ENCODE measurements at places on chromosomes 2 and 18.

- no peak for DNase-seq
These were observed 43.6 kb downstream of the MALT1 start for GRCh38 chr18:58714821-58715220.

GRCh38 chr2:202317080-202317857 is 51.7 kb downstream of the NOP58 start:
- peak; percentile 88 for DNase-seq

DNA sequence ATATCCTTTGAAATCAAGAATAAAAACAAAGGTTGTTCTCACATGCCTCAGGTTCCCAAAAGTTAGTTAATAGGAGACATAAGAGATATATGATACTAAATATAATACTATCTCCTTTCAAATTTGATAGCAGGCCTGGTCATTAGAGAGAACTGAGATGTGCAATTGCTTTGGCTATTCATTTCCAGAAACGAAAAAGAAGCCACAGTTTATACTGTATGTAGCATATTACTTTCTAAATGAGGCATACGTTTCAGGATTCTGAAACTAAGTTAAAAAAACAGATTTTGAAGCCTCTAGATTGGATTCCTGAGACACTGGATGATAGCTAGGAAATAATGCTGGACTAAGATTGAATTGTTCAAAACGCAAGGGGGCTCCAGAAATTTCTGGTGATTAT is 7.1 kb downstream of the PPP1R1C start:
- DNase-seq, result no peak

DNA sequence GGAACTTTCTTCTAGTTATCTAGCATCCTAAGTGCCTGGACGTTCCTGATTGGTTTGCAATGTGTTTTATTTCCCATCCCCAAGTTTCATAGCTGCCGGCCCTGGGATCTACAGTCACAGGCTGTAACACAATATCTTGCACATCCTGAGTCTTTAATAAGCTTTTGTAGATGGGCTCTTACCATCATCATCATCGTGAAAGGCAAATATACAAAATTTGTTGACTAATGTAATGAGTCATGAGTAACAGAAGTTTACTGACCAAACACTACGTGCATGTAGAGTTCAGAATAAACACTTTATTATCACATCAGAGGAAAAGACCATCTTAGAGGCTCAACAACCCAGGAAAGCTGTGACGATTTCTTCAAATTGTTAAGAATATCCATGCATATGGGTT is 8.1 kb upstream of the TYMS start:
- no peak for DNase-seq

DNA sequence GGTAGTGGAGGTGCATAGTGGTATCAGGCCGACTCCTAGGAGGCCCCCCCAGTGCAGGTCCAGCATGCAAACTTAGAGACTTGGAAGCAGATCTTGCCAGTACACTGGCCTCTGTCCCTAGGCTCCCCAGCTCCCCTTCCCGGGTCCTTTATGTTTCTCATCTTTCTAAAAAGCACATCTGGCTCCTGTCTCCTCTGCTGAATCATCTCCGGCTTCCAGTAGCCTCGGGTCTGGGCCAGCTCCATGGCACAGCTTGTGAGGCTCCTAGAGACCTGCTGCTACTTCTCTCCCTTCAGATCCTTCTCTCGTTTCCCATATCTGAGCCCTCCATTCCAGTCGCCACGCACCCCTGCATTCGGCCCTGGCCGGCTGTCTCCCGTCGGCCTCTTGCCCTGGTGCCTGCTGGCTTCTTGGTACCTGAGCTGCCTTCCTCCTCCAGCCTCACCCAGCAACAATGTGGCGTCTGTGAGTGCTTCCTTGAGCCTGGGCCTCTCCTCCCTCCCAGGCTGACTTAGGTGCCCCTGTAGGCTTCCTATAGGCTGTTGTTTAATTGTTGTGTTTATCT is 6.6 kb downstream of the TRAF3IP1 start:
- no peak for DNase-seq

- no peak for DNase-seq
These were observed 183.8 kb upstream of the CTAGE1 start for GRCh38 chr18:22601481-22601880.

DNA sequence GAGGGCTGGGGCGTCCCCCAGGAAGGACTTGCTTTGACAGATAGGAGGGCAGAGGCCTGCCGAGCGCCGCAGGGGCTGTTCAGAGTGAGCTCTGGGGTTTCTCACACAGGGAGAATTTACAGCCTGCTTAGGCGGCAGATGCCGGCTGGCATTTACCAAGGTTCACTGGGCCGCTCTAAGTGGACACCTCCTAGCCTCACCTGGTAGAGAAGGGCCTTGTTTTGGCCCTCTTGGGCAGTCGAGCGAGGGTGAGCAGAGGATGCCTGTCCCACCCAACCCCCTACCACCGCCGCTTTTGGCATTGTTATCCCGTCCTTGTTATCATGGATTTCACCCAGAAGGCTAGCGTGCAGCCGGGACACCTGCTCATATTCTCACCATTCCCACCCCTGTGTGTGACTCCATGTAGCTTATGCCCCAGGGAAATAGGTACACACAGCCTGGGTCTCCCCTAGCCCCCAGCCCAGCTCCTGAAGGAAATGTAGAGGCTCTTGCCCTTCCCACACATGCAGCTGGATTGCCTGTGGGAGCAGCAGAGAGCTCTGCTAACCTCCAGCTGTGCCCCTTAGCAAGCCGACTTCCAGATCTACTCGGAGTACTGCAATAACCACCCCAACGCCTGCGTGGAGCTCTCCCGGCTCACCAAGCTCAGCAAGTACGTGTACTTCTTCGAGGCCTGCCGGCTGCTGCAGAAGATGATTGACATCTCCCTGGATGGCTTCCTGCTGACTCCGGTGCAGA is 52.4 kb downstream of the FAM168B start:
- no peak for DNase-seq

GRCh38 chr18:55900380-55900779 is 312.4 kb upstream of the TCF4 start:
- no peak for DNase-seq

DNA sequence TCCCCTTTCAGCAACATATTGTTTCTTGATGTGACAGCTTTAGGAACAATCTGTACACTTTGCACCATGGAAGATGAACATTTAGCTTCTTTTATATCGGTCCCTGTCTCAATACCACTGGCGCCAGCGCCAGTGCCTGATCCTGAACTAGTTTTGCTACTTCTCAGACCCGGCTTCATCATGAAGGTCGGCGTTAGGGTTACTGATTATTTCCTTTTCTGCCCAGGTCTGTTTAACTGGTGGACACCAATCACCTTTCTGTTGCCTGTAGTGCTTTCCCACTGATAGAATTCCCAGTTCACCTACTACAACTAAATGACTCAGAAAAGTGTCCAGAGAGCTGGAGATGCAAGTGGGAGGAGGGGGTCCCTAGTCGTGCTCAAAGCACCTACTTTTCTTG is 99.5 kb downstream of the MYCN start:
- no peak for DNase-seq

GRCh38 chr18:22987547-22988189 is 54.5 kb downstream of the RBBP8 start:
- DNase-seq, result no peak

DNA sequence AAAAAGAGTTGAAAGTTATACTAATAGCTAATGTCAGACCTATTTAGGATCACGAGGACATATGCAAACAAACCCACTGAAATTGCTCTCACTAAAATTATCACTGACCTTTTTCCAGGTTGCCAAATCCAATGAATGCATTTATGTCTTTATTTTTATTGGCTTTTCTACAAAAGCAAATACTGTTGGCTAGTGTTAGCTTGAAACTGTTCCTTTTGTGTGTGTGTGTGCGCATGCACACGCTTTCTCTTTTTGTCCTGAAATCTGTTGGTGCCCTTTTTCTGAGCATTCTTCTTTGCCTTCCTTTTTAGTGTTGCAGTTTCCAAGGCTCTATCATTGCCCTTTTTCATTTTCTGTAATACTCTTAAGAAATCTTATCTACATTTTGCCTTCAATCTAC is 1269.2 kb downstream of the LRP1B start:
- no peak for DNase-seq

- no peak for DNase-seq
These were observed 1.4 kb downstream of the ACTR1B start for GRCh38 chr2:97662386-97662894.

- peak; percentile 18 for DNase-seq
These were observed 297.4 kb downstream of the TGIF1 start for GRCh38 chr18:3747176-3747973.

DNA sequence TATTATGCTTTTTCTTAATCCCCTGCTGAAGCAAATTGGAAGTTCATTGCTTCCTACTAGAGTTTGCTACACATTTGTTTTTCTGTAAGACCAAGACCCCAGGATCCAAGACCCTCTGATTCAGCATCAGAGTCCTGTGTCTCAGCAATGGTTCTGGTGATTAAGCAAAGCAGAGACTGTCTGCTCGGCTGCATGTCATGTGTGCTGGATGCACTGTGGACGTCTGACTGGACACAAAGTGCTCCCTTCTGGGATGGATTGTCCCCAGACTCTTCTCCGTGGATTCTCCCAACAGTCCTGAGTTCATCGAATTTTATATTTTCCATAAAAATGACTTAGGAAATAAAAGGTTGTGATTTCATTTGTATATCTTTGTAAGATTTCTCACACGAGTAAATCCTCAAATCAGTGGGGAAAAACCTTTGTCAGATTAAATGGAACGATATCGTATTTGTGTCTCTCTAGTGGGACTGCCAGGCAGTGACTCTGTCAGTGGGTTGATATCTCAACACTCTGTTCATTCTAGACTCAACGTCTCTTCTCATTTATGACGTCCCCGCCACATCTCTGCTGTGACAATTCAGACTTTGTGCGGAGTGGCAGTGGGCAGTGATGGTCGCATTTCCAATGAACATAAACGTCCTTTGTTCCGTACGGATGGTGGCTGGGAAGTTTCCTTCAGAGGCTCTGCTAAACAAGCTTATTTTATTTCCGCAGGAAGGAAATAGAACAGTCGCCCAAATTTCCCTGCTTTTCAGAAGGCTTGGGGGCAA is 58.6 kb downstream of the NCAPH start:
- DNase-seq, result no peak

DNA sequence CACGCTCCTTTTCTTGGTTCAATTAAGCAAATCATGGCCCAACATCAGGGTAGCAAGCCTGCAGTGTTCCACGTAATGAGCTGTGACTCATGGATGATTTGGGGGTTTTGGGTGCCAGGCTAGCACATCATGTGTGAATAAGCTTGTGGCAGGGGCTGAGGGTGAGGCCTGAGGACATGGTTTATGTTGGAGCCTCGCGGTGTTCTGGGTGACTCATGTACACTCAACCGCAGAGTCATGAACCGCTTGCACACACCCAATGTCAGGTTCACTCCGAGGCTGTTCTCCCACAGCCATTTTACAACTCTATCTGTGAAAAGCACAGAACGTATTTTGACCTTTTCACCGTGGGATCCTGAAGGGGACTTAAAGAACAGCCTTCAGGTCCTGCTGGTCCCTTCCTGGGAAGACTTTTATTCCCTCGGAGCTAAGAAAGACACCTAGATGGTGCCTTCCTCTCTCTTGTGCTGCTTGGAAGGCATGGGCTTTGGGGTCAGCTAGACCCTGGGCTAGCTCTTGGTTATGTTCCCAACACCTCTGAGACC is 139.9 kb upstream of the ZEB2 start:
- no peak for DNase-seq

DNA sequence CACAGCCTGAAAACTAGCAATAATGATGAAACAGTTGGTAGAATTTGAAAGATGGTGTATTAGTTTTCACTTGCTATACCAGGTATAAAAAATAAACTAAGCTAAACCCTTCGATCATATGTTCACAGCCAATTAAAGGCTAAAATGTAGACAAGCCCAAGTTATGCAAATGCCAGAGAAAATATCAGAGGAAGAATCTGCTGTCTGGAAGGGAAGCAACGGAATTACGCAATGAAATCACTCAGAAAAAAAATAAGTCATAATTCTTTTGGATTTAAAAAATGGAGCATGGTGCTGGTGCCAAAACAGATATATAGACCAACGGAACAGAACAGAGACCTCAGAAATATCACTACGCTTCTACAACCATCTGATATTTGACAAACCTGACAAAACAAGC is 108.3 kb downstream of the ARL4C start:
- DNase-seq, result no peak

DNA sequence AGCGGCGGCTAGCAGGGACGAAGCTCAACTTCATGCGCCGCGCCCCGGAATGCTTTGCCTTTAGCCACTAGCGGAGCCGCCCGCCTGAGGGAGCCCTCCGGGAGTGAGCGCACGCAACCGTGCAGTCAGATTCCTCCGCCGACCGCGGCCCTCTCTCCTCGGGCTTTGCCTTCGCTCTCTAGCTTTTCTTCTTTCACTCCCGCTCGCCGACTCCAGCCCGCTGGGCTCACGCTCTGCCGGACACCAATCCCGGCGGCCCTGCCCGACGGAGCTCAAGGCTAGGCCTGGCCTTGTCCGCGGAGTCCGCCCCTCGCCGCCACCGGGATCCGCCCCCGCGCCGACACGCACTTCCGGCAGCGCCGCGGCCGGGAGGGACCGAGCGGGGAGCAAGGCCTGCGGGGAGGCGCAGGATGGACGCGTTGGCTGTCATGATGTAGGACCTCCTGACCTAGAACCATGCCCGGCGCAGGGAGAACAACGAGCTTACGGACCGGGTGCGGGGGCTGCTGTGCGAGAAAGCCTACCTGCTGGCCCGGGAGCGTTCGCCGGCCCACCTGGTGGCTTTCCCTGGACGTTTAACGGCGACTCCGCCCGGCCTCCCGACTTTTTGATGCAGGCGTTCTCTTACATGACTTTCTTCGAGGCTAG is 40.8 kb upstream of the AKAIN1 start:
- peak; percentile 92 for DNase-seq

- DNase-seq, result no peak
These were observed 953 bp upstream of the HNRNPA3 start for GRCh38 chr2:177211576-177212105.

- no peak for DNase-seq
These were observed 139.9 kb downstream of the TANC1 start for GRCh38 chr2:159108181-159108893.

DNA sequence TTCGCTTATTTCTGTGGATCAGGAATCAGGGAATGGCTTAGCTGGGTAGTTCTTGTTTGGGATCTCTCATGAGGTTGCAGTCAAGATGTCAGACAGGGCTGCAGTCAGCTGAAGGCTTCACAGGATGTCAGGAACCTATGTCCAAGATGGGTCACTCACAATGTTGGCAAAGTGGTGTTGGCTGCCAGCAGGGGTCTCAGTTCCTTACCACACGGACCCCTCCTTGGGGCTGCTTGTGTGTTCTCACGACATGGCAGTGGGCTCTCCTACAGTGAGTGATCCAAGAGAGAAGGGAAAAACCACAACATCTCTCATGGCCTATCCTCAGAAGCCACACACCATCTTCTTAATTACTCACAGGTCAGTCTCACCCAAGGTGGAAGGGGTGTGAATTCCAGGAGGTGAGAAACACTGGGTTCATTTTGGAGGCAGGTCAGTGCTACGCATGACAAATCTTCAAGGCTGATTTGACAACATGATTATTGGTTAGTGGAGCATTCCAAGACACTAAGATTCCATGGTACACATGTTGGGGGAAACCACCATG is 1.3 kb upstream of the ANTXR1 start:
- no peak for DNase-seq

- no peak for DNase-seq
These were observed 55.5 kb upstream of the ANKRD62 start for GRCh38 chr18:12038082-12038638.

GRCh38 chr18:55356815-55357214 is 231.2 kb downstream of the TCF4 start:
- DNase-seq, result no peak
